AG09319 (cell line): ENCODE measurements at places on chromosomes 4 and X.

- no peak for DNase-seq
Measured at GRCh38 chrX:47976254-47977151, 27.3 kb downstream of the ZNF182 start.

- no peak for DNase-seq
Measured at GRCh38 chr4:146814750-146815149, 130.9 kb downstream of the TTC29 start.

- DNase-seq, result no peak
Measured at GRCh38 chr4:14916554-14917297, 85.6 kb upstream of the CPEB2 start.

GRCh38 chr4:176708771-176709311 lies 83.9 kb downstream of the VEGFC start:
- DNase-seq, result no peak

- DNase-seq, result no peak
Measured at GRCh38 chrX:14508025-14508690, 21.2 kb upstream of the GLRA2 start.

GRCh38 chrX:5650904-5651303 lies 577.8 kb downstream of the NLGN4X start:
- DNase-seq, result no peak

GRCh38 chr4:116752027-116752426 lies 333.3 kb downstream of the TRAM1L1 start:
- DNase-seq, result no peak
